ENCODE measurements at places on chromosomes 16 and 17. TPM values are rescaled to one million over a fixed set of nuclear protein-coding genes. Genes with fewer than 3 reads are reported as not detected.

- H3K27me3 ChIP-seq = no peaks in the 10 kb centered on the region
- DNase-seq = no peak
- no peak overlapping the region for H3K27ac ChIP-seq
- peaks cover 17% of the 10 kb centered on the region for H3K4me1 ChIP-seq
- H3K4me3 ChIP-seq = no peak overlapping the region
Measured at GRCh38 chr16:17215306-17215705, 255.5 kb downstream of the XYLT1 start.

DNA sequence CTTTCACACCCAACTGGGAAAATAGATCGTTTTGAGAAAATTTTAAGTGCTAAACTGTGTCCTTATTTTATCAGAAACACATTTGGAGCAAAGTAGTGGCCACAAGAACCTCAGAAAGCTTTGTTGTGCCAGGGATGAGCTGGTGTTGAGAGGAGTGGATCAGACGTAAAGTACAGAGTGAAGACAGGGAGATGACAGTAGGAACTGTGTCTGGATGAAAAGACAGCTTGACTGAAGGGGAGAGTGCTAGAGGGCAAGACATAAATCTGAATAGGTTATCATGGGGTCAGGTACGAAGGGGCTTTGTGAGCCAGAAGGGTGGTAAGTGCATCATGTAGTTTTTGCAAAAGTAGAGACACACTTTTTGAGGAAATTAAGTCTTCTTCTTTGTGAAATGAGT lies 39.3 kb upstream of the CARMIL2 start:
- H3K27ac ChIP-seq = no peak overlapping the region
- DNase-seq = no peak
- H3K36me3 ChIP-seq = no peaks in the 10 kb centered on the region
- peaks cover 14% of the 10 kb centered on the region for H3K4me1 ChIP-seq

DNA sequence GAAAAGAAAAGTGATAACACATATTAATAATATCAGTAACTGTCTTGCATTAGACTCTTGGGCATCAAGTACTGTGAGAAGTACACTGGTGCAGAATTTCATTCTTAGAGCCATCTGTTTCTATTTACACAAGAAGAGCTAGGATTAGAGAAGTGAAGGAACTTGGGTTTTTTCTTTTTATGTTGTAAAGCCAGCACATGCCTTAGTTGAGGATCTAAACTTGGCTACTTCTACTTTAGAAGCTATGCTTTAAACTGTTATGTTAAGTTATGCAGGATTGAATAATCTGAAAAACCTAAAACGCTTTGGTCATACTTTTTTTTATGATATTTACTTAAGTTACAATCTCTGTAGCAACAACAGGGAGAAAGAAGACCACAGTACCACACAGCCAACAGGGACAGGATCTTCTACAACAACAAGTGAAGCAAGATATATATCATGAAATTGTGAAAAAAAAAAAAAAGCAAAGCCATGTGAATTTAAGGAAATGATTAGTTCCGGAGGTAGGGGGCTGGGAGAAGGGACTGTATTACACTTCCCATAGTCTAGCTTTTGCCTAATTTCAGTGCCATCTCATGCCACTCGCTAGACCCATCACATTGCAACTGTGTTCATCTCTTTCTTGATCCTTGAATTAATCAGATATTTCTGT lies 305.1 kb upstream of the GOT2 start:
- H3K36me3 ChIP-seq = no peaks in the 10 kb centered on the region
- peaks cover 2% of the 10 kb centered on the region for H3K27me3 ChIP-seq
- no peaks in the 10 kb centered on the region for H3K4me1 ChIP-seq
- H3K27ac ChIP-seq = no peak overlapping the region
- H3K4me3 ChIP-seq = no peak overlapping the region
- no peak for DNase-seq

GRCh38 chr16:82157534-82157812 lies 12.6 kb downstream of the MPHOSPH6 start:
- peaks cover 39% of the 10 kb centered on the region for H3K4me1 ChIP-seq
- H3K4me3 ChIP-seq = no peak overlapping the region
- H3K36me3 ChIP-seq = peaks cover 62% of the 10 kb centered on the region
- DNase-seq = no peak
- no peaks in the 10 kb centered on the region for H3K27me3 ChIP-seq

GRCh38 chr16:9614389-9614788 lies 522.9 kb downstream of the HAPSTR1 start:
- no peak for DNase-seq
- no peaks in the 10 kb centered on the region for H3K36me3 ChIP-seq
- no peaks in the 10 kb centered on the region for H3K4me1 ChIP-seq
- no peak overlapping the region for H3K27ac ChIP-seq
- no peaks in the 10 kb centered on the region for H3K27me3 ChIP-seq

DNA sequence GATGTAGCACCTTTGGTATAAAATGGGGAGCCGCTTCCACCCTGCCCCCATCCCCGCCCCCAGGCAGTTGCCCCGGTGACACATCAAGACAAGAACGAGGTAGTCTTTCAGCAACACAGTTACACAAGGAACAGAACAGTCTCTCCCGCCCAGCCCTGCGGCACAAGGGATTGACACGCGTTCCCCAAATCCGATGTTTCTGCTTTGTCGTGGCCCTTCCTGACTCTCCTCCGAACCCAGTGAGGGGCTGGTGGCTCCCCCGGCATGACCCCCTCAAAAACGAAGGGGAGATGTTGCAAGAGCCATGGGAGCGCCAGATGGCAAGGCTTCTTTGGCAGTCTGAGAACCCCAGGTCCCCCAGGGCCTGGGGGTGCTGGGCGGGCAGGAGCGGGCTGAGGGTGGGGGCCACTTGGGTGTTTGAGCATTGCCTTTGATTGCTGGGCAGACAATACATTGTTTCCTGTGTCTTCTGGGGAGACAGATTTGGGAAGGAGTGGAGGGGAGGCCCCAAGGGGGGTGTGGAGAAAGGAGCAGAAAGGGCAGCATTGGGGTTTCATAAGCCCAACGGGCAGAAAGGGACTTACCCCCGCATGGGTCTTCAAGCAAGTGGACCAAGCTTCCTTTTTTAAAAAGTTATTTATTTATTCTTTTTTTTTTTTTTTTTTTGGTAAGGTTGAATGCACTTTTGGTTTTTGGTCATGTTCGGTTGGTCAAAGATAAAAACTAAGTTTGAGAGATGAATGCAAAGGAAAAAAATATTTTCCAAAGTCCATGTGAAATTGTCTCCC lies 16.6 kb downstream of the COL1A1 start:
- peaks cover 10% of the 10 kb centered on the region for H3K4me1 ChIP-seq
- no peak overlapping the region for H3K4me3 ChIP-seq
- no peaks in the 10 kb centered on the region for H3K27me3 ChIP-seq
- DNase-seq = no peak
- no peaks in the 10 kb centered on the region for H3K36me3 ChIP-seq

DNA sequence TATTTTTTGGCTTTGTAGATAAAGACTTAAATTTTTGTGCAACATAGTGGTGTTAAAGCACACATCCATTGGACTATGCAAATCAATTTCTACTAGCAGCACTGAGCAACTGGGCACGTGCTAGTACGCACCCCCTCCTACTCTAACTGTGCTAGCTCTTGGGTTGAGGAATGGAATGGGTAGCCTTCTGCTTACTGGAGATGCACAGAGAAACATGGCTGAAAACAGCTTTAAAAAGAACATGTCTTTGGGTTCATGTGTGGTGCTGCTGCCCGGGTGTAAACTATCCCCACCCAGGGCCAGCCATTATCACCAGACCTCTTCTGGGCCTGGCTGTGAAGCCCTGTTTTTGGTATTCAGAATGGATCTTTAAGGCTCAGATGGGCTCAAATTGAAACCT lies 7.3 kb downstream of the ESRP2 start:
- peaks cover 46% of the 10 kb centered on the region for H3K4me1 ChIP-seq
- no peak overlapping the region for H3K27ac ChIP-seq
- no peak overlapping the region for H3K4me3 ChIP-seq
- DNase-seq = no peak
- peaks cover 7% of the 10 kb centered on the region for H3K36me3 ChIP-seq
- H3K27me3 ChIP-seq = no peaks in the 10 kb centered on the region

DNA sequence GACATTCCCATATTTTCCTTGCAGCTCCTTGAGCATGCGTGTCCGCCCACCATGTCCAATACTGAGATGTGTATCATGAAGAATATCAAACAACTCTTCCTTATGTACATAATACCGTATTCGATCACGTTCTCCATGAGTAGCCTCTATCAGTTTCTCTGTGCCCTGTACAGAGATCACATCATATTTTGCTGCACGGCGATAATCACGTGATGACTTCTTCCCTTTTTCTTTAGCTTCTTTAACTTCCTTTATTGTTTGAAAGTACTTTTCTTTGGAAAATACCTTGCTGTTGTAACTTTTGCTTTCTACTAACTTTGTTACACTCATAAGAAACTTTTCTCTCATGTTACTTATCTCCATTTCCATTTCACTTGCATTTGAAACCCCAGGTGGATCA lies 6.6 kb downstream of the KRABD2 start:
- H3K4me3 ChIP-seq = no peak overlapping the region
- H3K27me3 ChIP-seq = no peaks in the 10 kb centered on the region
- H3K36me3 ChIP-seq = peaks cover 9% of the 10 kb centered on the region
- H3K4me1 ChIP-seq = peaks cover 4% of the 10 kb centered on the region
- no peak overlapping the region for H3K27ac ChIP-seq

DNA sequence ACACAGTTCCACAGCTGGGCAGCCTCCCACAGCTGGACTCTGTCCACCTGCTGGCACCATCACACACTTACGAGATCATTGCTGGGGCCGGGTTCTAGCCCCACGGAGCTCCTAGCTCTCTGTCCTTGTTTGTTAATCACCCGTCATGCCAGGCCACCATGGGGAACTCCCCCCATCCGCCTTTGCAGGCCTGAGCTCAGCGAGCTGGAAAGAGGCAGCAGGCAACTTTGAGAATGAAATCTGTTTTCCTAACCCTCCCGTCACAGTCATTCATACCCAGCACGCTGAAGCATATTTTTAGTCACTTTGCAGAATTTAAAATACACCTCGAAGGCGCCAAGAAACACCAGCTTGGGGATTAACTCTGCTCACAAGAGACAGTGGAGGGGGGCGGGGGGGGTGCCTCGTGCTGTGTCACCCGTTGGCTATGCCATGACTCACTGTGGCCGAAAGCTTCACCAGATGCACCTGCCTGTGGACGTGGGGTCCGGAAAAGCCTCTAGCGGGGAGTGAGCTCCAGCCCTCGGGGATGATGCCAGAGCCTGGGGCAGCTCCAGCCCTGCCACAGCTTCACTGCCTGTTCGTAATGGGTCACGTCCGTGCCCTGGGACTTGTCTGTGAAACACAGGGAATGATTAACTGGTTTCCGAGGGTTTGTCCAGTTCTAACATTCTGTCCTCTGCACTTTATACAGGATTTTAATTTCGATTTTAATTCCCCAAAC lies 1.4 kb upstream of the SPNS2 start:
- H3K27me3 ChIP-seq = peaks cover 25% of the 10 kb centered on the region
- no peak for DNase-seq
- H3K4me3 ChIP-seq = no peak overlapping the region
- H3K4me1 ChIP-seq = peaks cover 21% of the 10 kb centered on the region
- H3K27ac ChIP-seq = no peak overlapping the region

DNA sequence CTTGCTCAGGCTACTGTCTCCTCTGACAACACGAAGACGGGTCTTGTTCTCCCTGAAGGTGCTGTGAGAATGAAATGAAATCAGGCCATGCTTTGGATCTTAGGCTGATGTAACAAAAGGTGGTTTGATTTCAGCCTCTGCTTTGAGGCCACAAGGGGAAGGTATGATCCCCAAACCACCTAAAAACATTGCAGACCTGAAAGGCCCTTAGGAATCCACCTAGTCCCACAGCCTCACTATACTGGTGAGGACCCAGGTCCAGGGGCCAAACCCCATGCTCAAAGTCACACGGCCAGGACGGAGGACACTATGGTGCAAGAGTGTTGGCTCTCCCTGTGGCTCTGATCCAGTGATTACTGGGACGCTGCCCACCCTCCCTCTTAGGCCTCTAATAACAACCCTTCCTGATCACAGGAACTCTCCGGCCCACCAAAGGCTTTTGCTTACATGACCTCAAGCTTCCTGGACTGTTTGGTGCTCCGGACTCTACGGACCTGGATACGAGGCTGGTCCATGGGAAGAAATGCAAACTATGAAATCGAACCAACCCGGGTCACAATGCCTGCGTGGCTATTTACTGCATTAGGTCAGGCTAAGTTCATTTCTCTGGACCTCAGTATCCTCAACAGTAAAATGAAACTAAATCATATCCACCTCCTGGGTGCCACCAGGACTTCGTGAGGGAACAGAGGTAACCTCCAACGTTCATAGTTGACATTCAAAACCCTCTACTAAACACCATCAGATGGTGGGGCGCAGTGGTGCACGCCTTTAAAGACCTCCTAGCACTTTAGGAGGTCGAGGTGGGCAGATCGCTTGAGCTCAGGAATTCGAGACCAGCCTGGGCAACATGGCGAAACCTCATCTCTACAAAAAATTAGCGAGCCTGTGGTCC lies 1.5 kb downstream of the TRIM25 start:
- H3K27me3 ChIP-seq = no peaks in the 10 kb centered on the region
- peak overlapping the region; percentile 90 for H3K4me3 ChIP-seq
- H3K36me3 ChIP-seq = peaks cover 52% of the 10 kb centered on the region

- H3K36me3 ChIP-seq = peaks cover 2% of the 10 kb centered on the region
- H3K27me3 ChIP-seq = no peaks in the 10 kb centered on the region
- no peak overlapping the region for H3K27ac ChIP-seq
- H3K4me3 ChIP-seq = no peak overlapping the region
- H3K4me1 ChIP-seq = peaks cover 3% of the 10 kb centered on the region
Measured at GRCh38 chr17:65509032-65509431, 52.4 kb downstream of the AXIN2 start.

DNA sequence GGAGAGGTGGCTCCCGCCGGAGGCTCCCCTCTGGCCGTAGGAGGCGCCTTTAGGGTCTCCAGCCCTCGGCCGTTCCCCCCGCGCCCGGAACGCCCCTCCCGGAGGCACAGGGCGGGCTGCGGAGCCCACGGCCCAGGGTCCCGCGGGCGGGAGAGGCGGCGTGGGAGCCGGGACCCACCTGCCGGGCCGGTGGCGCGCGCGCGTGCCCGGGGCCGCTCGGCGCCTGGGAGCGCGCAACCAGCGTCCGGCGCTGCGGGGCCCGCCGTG lies at the start of gene MIF4GD:
MIF4GD (minus strand) TSS at position 266 of the 267 bp plus-strand sequence. CDS start 1,036 bp downstream, outside the sequence.
- peaks cover 41% of the 10 kb centered on the region for H3K36me3 ChIP-seq
- no peaks in the 10 kb centered on the region for H3K27me3 ChIP-seq
- H3K4me3 ChIP-seq = peak within 1 kb of the TSS; percentile 82

GRCh38 chr17:48368352-48368908 lies 61.6 kb downstream of the SKAP1 start:
- DNase-seq = no peak
- H3K27me3 ChIP-seq = no peaks in the 10 kb centered on the region
- H3K4me3 ChIP-seq = no peak overlapping the region
- peaks cover 31% of the 10 kb centered on the region for H3K36me3 ChIP-seq

CMTM1 gene
- 11.8 TPM for total RNA-seq

P2RX1 gene
- total RNA-seq = 0.72 TPM

CD68 gene
- total RNA-seq = 13.7 TPM

TNFRSF17 gene
- not detected for total RNA-seq

NOTUM gene
- 0.97 TPM for total RNA-seq

OR3A3 gene
- not detected for total RNA-seq

ZG16B gene
- 1.2 TPM for total RNA-seq

RCVRN gene
- total RNA-seq = not detected

ETV4 gene
- 3.3 TPM for total RNA-seq

CHD3 gene
- total RNA-seq = 161 TPM

TLCD1 gene
- total RNA-seq = 8.7 TPM

CRYBA1 gene
- total RNA-seq = not detected
